Fibroblast of pulmonary artery (primary cell): ENCODE measurements at places on chromosomes 11 and 22.

DNA sequence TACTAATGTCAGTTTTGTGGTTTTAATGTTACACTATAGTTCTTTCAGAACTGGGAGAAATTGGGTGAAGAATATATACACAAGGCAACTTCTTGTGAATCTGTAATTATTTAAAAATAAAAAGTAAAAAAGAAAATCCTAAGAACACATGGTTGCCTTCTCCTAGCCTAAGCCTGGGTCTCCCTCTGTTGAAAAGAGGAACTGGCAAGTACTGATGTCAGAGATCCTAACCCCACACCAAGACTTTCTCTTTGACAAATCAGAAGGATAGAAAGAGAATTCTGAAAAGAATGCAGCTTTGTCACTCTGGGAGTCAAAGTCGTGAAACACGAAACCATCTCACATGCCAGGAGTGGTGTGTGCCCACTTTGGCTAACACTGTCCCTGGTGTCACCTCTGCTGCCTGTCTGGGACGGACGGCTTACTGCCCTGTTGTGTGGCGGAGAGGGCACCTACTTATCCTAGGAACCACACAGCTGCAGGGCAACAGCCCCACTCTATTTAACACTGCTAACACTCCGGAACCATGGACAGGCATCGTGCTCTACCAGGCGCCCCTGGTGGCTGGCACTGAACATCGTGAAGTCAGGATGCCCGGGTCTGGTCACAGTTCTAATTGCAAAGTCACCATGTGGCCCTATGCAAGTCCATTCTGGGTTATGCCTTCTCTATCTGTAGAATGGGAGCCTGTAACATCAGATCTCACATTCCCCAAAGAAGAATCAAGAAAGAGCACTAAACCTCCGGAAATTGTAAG is 108.7 kb upstream of the CD82 start:
- DNase-seq: no peak

DNA sequence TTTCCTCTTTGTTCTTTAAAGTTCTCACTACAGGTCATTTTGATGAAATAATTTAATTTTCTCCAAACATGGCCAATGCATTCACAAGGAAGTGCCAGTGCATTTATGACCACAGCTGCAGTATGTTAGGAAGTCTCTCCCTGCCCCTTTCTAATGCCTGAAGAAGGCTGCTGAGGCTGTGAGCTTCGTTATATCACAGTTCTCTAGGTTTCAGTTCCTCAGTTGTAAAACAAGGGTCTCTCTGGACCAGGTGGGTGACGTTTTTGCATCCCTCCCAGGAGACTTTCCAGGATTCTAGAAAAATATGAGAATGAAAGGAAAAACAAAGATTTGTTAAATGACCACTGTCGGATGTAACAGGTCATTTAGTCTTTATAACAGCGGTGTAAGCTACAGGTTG is 171.6 kb downstream of the LARGE1 start:
- DNase-seq: no peak

DNA sequence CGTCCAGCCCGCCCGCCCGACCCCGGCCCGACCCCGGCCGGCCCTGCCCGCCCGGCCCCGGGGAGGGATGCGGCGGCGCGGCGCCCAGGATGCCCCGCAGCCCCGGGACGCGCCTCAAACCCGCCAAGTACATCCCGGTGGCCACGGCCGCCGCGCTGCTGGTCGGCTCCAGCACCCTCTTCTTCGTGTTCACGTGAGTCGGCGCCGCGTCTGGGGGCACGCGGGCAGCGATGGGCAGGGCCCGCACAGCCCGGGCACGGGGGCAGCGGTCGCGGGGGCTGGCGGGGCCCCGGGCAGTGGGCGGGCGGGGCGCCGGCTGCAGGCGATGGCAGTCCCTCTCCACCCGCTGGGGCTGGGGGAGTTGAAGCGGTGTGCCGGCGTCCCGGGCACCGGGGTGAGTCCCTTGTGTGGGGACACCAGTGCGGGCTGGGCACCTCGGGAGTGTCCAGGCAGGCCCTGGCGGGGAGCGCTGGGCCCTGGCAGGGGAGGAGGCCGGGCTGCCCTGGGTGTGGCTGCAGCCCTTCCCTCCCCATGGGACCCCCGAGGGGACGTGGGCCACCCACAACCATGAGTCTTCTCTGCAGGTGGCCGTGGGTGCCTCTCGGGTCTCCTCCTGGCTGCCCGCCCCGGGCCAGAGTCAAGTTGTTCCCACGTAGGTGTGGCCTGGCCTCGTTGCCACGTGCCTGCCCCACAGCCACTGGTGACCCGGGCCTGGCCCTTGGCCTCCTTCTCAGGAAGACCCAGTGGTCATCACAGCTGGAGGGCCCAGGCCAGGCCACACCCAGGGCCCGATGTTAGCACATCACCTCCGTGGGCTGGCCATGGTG is 468 bp downstream of the ZDHHC8 start:
- no peak for DNase-seq

- no peak for DNase-seq
Observed at GRCh38 chr11:127105593-127106541, 105.3 kb upstream of the KIRREL3 start.

DNA sequence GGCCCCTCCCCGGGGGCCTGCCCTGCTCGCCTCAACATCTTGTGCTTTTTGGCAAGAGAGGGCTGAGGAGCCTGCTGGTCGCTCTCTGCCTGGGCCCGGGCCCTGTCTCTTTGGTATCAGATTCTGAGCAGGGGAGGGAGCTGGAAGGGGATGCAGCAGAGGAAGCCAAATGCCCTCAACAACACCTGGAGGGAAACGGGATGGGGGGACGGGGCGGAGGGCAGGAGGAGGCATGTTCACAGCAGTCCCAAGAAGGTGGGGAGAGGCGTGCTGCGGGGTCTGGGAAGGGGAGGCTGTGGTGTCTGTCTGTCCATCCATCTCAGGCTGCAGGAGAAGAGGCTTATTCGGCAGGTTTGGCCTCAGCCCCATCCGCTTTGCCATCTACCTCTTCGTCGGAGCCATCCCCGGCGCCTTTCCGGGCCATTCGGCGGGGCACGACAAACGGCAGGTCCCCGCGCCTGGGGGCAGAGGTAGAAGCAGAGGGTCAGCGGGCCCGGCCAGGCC is 29.4 kb downstream of the APOL1 start:
- DNase-seq: no peak

- no peak for DNase-seq
Observed at GRCh38 chr11:41459465-41460401, at the start of gene LRRC4C. TSS of gene LRRC4C (minus strand) at chr11:41459652.
